ENCODE measurements at places on chromosomes 16 and 17.

DNA sequence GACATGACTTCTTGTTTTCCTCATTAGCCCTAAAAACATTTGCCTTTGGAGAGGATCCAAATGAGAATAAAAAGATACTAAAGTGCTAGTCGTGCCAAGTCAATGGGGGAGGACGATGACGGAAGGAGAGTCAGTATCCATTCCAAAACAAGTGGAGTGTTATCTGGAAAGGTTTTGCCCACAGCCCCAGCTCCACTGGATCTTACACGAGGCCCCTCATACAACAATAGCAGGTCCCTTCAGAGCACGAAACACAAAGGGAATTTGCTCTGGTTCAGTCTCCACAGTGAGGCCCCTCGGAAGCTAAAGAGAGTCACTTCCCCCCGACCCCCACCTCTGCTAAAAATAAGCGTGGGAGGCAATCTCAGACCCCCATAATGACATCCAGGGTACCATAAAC lies 496.9 kb upstream of the ZFHX3 start:
- no peak for DNase-seq

DNA sequence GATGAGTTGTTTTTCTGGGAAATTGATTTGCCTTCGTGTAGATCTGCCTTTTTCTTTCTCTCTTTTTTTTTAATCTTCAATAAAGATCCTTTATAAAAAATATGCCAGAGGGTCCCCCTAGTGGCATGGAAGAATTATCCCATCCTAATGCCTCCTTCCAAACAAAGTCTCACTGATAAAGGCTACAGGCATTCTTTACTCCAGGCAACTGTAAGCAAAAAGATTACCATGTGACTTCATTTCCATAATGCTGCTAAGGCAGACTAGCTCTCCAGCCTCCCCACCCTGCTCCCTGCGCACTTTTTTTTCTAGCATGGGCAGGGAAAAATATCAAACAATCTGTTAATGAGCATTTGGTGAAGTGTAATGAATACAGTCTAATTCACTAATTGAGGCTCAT lies 220.2 kb upstream of the CDH8 start:
- no peak for DNase-seq

DNA sequence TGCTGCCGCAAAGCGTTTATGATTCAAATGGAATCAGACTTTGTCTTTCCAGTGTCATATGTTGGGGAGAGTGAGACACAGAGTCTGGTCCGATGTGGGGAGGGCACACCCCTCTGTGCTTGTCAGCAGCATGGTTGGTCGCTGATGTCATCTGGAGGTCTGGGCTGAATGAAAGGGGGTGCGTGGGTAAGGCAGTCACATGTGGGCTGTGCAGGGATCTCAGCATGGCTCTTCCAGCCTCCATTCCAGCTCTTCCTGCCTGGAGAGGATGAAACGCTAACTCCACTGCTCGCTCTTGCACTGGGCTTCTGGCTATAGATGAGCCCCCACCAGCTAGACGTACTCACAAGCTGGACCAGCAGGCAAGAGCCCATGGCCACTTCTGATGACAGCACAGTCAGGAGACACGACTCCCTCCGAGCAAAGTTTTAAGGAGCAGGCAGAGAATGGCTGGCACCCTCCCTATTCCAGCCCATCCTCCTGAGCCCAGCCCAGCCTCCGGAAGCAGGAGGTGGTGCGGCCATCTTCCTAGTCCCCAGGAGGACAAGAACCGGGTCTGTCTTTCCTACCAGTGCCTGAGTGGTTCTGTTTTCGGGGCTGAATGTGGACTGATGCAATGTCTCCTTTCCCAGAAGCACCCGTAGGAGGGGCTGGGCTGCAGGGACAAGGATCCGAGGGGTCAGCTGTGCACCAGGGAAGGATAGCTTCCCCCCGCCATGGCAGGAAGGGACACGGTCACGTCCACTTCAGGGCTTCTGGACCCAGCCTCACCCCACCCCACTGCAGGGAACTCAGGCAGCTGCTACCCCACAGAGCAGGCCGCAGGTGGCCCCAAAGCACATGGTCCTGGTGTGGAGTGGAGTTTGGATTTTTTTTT lies 41.5 kb upstream of the CBFA2T3 start:
- DNase-seq, result no peak

DNA sequence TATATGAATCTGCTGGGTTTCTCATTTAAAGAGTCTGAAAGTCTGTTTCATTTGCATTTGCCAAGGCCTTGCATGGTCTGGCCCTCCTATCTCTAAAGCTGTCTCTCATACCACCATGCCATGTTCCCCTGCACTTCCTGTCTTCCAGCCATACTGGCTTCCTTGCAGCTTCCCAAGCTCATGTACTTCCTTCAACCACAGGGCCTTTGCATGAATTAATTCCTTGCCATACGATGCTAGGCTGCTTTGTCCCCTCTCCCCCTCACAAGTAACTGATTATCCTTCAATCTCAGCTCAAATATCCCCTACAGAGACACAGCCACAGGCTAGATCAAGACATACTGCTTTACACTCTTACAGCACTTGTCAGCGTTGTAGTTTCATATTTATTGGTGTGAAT lies 5.8 kb downstream of the CRYM start:
- DNase-seq, result no peak

GRCh38 chr17:17633310-17633709 lies 41.8 kb upstream of the PEMT start:
- DNase-seq, result no peak

GRCh38 chr17:9645851-9646545 lies 681 bp downstream of the USP43 start:
- peak; percentile 20 for DNase-seq

DNA sequence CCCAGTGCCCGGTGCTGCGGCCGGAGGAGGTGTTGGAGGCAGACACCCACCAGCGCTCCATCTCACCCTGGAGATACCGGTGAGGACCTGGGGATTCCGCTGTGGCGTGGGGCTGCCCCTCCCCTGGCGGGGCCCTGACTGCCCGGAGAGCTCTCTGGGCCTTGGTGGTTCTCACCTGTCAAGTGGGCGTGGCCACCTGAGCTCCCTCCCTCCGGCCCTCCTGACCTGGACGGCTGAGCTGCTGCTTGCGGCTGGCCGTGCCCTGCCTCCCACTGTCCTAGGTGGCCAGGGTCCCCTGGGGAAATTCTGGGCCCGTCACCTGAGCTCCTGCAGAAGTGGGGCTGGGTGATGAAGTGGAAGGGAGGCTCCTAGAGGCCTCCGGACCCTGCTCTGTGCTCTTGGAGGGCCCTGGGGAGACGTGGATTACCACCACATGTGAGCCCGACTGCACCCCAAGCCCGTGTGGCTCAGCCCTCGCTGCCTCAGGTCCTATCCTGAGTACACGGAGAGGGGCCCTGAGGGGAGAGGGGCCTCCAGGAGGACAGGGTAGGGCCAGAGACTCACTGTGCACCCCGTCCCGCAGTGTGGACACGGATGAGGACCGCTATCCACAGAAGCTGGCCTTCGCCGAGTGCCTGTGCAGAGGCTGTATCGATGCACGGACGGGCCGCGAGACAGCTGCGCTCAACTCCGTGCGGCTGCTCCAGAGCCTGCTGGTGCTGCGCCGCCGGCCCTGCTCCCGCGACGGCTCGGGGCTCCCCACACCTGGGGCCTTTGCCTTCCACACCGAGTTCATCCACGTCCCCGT lies 1.1 kb downstream of the IL17C start:
- no peak for DNase-seq

DNA sequence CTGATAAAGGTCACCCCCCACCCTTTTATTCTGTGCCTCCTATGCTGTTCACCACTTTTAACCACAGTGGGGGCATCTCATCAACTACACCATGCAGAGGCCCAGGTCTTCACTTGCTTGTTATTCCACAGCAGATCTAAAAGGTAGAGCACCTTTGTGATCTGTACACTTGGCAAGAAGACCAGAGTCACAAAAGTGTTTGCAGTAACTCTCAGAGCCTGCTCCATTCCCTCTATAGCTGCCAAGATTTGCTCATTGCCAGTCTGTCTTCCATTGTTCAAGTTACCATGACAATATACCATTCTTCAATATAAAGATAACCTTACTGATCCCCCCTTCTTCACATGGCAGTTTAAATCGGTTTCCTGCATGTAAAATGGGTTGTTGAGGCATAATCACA lies 180.0 kb downstream of the TOX3 start:
- no peak for DNase-seq

DNA sequence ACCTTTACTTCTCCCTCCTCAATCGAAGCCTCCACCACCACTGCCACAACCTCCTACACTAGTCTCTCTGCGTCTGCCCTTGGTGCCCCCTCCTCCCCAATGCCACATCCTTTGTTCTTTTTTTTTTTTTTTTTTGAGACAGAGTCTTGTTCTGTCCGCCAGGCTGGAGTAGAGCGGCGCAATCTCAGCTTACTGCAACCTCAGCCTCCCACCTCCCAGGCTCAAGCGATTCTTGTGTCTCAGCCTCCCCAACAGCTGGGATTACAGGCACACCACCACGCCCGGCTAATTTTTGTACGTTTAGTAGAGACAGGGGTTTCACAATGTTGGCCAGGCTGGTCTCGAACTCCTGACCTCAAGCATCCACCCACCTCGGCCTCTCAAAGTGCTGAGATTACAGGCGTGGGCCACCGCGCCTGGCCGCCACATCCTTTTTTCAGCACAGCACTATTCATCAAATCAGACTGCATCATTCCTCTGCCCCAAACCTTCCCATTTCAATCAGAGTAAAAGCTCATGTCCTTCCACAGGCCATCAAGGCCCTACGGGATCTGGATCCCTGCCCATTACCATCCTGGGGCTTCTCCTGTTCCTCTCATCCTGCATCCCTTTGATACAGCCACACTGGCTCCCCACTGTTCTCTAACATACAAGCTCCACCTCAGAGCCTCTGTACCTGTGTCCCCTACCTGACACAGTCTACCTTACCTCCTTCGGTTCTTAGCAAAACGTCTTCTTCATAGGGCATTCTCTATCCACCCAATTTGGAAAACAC lies 2.0 kb downstream of the KLHL11 start:
- DNase-seq, result no peak

GRCh38 chr17:82029990-82030469 lies 1.4 kb upstream of the RAC3 start:
- DNase-seq, result no peak

DNA sequence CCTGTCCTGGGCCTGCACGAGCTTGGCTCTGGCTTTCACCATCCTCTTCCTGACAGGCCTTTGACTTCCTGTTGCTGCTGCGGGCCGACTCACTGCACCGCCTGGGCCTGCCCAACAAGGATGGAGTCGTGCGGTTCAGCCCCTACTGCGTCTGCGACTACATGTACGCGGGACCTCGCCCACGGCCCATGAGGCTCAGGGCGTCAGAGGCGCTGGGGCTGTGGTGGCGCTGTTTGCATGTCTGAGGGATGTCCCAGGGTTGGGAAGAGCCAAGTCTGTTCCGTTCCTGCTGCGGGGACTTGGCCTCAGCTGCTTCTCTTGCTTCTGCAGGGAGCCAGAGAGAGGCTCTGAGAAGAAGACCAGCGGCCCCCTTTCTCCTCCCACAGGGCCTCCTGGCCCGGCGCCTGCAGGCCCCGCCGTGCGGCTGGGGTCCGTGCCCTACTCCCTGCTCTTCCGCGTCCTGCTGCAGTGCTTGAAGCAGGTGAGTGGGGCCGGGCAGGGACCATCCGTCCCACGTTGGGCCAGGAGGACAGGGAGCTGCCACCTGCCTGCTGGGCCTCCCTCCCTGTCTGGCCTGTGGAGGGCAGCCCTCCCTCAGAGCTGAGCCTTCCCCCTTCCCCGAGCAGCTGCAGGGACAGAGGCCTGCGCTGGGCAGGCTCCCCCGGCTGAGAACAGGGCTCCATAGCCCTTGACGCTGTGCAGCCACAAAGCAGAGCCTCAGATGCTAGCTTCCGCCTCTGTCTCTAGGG lies 23.8 kb downstream of the TSC2 start:
- no peak for DNase-seq

DNA sequence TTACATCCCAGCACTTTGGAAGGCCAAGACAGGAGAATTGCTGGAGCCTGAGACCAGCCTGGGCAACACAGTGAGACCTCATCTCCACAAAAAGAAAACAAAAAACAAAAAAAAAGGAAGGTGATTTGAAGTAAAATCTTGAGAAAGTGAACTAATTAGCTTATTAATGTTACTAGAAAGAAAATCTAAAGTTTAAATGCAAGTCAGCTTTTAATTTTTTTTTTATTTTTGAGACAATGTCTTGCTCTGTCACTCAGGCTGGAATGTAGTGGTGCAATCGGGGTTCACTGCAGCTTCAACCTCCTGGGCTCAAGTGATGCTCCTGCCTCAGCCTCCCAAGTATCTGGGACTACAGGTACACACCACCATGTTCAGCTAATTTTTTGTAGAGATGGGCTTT lies 3.5 kb upstream of the CTCF start:
- no peak for DNase-seq

DNA sequence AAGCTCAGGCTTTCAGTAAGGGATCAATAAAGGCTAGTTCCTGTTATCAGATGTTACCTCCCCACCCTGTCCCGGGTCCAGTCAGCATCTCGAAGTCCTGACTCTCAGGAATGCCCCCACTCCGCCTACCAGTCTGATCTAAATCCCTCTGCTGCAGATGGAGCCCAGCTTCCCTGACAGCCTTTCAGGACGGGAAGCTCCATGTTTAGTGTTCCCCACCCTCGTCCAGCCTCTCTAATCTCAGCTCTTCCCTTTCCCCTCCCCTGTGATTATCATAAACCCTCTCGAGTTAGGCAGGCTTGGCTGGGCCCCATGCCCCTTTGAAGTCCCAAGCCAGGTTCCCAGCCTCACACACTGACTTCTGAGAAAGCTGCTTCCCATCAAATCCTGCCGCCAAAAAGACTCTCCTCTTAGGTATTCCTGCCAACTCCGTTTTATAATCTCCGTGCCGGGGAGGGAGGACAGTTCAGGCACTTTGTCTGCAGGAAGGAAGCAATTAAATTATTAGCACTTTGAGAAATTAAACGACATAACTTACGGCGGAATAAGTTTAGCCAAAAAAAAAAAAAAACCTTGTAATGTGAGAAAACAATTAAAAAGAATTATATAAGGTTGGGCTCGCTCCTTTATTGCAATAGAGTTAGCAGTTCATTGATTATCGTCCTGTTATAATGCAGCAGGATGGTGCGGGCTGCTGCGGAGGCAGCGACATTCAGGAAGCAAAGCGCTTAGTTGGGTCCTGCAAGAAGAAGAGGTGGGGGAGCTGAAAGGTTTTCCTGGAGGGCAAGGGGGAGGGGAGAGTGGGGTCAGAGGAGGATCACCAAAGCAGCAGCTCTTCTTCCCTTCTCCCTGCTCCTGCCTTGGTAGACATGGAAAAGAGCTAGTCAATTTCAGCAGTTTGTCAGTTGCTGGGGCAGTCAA lies 16.8 kb upstream of the ETV4 start:
- no peak for DNase-seq

GRCh38 chr16:84678541-84678940 lies 21.3 kb upstream of the USP10 start:
- no peak for DNase-seq

DNA sequence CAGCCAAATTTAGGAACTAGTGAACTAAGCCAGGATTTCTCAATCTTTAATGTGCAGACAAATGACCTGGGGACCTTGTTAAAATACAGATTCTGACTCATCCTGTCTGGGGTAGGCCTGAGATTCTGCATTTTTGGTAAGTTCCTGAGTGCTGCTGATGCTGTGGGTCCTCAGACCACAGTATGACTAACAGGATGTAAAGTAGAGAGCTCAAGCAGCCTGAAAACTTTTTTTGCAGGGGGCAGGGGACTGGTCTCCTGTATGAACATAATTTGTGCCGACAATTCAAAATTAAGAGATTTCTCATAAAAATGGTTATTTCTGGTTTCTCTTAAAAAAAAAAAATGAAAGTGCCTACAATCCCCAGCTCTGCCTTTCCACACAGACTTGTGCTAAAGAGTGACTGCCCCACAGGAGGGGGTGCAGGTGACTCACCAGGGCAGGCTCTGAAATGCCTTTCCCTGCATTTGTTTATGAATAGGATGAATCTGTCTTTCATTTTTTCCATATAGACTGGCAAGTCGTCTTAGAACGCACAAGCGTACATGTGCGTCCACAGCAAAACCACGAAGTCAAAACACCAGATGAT lies 271.5 kb downstream of the PHKB start:
- DNase-seq, result no peak
